ENCODE measurements at places on chromosomes 2 and 18.

DNA sequence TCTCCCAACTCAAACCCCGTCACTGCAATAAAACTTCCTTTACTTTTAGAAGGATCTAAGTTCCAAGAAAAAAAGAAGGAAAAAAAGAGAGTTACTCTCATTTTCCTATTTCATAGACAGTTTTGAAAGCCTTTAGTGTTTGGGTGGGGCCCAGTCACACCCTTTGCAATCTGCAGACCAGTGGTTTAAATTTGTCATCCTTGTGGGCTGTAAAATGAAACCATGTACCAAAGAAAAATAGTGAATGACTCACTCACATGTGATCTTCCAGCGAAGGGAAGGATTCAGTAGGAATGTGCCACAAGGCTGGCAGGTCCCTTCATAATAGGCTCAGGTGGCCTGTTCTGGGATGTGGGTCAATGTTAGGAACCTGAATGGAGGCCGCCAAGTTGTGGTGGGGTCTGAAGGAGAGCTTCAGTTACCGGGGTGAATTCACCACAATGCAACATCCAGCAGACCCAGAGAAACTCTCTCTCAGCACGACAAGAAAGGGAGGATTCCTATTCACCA, 28.3 kb downstream of the ANXA4 start:
- no peak for DNase-seq

GRCh38 chr2:239323447-239323846, 77.4 kb downstream of the HDAC4 start:
- no peak for DNase-seq

GRCh38 chr18:33495278-33495677, 54.8 kb upstream of the CCDC178 start:
- DNase-seq = no peak

DNA sequence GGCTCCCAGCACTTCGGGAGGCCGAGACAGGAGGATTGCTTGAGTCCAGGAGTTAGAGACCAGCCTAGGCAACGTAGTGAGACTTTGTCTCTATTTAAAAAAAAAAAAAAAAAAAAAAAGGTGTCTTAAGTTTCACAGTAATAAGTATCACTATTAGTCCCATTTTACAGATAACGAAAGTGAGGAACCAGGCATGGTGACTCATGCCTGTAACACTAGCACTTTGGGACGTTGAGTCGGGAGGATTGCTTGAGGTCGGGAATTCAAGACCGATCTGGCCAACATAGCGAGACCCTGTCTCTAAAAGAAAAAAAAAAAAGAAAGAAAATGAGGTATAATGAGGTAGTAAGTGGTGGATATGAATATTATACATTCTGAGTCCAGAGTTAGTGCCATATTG, 2.5 kb downstream of the KCNJ13 start:
- DNase-seq = no peak

GRCh38 chr2:44267796-44268648, 7.3 kb upstream of the SLC3A1 start:
- DNase-seq = no peak

GRCh38 chr2:226048611-226049010, 649.1 kb downstream of the NYAP2 start:
- no peak for DNase-seq

DNA sequence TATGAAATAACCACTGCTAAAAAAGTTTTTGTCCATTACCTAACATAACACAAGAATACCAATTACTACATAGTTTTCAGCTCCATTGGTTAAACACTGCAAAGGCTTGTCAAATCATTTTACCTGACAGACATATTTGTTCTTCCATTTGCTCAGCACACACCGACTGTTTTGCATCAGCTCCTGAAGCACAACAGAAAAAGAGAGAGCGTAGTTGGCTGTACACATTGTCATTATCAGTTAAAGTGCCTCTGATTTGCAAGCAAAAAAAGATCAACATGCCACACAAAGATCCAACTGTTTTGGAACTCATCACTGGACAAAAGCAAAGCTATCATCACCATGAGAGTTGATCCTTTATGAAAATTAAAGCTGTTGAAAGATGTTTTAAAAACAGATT, 103.8 kb downstream of the WDPCP start:
- no peak for DNase-seq

GRCh38 chr2:146244830-146245229, 1600.0 kb upstream of the ACVR2A start:
- DNase-seq = no peak

GRCh38 chr18:7720395-7720794, 153.3 kb downstream of the PTPRM start:
- DNase-seq = no peak

DNA sequence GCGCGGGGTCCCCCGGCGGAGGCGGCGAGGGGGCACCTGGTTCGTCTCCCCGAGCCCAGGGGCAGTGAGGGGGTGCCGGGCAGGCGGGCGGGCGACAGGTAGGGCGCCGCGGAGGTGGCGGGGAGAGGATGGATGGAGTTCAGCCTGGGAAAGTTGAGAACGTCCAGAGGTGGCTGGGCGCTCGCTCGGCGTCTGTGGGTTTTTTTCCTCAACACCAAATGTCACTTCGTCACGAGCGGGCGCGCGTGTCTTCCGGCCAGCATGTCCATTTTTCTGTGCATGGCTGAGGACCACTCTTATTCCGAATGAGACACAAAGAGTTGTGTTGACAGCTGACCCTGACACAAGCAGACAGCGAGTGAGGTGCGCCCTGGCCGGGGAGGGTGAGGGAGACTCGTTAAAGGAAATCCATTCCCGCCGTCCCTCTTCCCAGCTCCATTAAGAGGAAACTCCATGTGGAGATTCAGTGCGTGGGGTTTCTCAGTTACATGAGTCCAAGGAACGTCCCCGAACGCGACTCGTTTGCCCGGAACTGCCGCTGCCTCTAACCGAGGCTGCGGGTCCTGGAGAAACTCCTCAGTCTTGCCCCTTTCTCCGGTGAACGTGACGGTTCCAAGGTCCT, 859 bp downstream of the GREB1L start:
- no peak for DNase-seq

GRCh38 chr18:79916546-79917168, 34.8 kb downstream of the SLC66A2 start:
- DNase-seq = no peak

- no peak for DNase-seq
Observed at GRCh38 chr2:173793709-173794565, 171.2 kb downstream of the SP3 start.

DNA sequence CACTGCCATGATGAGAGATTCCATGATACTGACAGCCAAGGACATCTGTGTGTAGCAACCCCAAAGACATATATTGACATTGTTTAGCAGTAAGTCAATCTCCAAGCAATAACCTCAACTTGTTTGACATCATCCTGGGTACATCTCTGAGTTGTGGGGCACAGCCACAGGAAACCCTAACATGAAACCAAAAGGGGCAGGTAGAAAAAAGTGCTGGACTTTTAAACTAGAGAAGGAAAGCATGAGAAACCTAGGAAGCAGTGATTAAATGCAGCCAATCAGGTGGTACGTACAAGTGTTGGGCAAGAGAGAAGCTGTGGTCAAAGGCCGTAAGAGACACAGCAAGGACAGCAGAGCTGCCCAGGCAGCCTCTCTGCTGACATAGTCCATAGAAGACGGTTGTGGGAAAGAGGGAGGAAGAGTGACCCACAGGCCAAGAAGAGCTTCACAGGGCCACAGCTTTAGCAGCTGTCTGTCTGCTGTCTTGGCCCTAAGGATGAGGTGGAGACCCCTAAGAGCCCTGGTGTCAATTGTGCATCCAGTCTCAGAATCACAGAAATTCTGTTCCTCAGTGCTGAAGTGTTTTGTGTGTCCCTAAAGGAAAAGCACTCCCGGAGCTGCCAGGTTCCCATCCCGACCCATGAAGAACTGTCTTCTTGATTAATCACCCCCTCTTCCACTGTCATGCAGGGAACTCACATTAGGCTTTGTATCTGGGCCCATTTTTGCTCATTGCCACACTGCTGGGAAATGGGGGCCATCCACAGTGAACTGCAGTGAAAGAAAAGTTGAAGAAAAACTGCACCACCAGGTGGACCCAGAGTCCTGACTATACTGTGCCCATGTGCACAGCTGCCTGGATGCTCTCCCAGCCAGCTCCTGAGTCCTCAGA, 25.4 kb upstream of the CHN1 start:
- no peak for DNase-seq

DNA sequence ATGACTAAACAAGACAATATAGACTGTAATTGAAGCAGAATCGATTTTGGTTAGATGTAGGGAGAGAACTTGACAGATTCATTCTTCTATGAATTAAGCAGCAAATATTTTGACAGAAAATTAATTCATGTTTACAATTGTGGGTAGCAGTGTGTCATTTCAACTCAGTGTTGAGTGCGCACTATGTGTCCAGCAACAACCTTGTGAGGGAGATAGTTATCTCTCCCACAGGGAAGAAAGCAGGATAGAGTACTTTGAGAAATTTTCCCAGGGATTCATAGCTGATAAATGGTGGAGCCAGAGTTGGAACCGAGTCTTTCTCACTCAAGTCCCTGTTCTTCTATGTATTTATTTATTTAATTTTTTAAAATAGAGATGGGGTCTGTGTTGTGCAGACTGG, 5.2 kb downstream of the MRPL33 start:
- no peak for DNase-seq

DNA sequence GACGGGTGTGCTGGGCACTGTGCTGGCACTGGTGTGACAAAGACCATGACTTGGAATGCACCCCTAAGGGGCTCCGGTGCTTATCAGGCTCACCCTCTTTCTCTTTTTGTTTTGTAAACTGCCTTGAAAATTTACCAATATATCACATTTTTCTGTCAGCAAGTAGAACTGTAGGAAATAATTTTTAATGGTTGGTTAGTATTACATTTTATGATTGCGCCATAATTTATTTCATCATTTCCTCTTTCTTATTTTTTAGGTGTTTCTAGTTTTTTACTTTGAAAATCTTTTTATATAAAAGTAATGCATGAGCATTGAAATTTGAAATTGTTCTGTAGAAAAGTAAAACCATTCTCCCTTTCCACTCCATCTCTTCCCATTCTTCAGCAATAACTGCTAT, 100.9 kb downstream of the MMADHC start:
- DNase-seq = no peak

DNA sequence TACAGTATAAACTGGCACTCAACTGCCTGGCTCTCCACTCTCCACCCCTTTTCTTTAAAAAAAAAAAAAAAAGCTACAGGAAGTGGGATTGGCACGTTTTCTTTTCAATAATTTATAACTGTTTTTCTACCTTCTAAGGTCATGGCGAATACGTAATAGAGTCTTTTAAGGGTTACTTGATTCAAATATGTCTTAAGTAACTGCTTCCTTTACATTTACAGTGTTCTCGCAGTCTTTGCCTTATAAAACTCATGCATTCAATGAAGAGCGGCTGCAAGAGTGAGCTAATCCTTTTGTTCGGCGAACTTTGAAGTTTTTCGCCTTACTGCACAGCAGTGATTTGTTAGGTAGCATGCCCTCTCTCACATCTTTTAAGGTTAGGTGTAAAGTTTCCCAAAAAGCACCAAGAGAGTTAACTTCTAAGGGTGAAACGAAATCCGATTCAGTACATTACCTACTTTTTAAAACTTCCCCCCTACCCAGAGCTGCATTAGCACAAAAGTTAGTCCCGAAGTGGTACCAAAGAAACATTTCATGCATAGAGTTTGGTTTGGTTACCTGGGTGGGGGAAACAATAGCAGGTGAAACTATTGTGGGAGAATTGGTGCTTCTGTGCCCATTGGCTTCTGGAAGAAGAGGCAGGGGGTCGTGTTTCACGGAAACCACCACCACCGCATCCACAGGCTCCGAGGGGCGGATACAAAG, 2.0 kb downstream of the KCTD1 start:
- no peak for DNase-seq

- no peak for DNase-seq
Observed at GRCh38 chr2:234137400-234138014, 87.0 kb downstream of the SPP2 start.

DNA sequence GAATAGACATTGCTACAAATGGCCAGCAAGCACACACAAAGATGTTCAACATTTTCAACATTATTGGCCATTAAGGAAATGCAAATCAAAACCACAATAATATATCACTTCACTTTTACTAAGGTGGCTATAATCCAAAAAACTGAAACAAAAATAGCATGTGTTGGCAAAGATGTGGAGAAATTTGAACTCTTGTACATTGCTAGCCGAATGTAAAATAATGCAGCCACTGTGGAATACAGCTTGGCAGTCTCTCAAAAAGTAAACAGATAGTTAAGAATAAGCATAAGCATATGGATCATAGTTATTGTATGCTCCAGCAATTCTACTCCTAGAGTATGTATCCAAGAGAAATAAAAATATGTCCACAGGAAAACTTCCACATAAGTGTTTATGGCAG, 192.5 kb downstream of the EN1 start:
- DNase-seq = no peak

DNA sequence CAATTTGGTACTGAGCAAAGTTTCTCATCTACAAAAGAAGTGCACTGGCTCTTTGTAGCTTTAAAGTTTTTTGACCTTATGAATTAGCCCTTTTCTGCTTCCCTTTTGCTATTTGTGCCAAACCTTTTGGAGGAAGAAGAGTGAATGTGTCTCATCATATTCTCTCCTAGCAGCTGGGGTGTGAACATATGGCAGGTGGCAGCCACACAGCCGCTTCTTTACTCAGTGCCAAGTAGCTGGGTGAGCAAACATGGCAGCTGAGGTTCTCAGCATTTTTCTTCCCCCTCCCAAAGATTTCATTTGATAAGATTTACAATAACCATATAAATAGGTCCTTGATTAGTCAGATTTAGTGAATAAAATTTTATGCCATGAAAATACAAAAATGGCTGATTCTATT, 46.7 kb upstream of the STK17B start:
- no peak for DNase-seq

DNA sequence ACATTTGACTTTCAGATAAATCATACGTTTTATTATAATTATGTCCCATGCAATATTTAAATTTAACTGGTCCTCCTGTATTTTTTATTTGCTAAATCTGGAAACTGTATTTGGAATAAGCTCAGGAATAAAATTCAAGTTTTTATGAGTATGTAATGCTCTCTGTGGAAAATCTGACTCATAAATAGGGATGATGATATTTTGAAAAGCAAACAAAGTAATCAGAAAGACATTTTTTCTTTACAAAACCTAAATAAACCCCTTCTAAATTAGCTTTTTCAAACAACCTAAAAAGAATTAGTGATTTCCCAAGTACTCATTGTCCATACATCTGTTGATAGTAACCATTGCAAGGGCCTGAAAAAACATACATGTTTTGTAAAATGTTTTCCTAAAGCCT, 41.1 kb downstream of the ASB1 start:
- DNase-seq = no peak

GRCh38 chr18:79921984-79922965, 29.2 kb downstream of the SLC66A2 start:
- DNase-seq = no peak
